GM04503 (cell line): ENCODE measurements at places on chromosomes 2 and 18.

DNA sequence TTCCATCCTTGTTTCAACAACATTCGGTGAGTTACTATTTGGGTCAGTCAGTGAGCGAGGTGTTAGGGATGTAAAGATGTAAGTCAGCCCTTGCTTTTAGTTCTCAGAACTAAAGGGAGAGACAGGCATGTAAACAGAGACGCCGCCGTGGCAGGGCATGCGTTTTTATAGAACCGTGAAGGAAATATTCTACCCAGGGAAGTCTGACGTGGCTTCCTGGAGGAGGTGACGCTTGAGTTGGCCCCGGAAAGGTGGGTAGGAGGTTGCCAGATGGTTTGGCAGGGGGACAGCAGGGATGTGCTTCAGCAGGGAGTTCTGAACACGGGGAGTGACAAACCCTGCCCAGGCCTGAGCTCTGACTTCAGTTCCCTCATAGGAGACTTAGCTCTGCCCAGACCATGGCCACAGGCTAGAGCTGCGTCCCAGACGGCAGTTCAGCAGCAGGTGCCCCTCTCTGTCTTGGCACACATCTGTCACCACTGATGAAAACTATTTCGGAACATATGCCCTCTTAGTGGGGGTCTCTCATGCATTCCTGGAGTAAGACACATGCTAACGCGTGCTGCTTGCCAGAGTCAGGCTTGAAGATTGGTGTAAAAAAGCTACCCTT lies 23.4 kb upstream of the RPL31 start:
- DNase-seq, result no peak

GRCh38 chr2:236744281-236744705 lies 174.7 kb downstream of the ACKR3 start:
- peak; percentile 100 for DNase-seq

GRCh38 chr2:26583381-26583911 lies 57.7 kb downstream of the CIB4 start:
- DNase-seq, result no peak

DNA sequence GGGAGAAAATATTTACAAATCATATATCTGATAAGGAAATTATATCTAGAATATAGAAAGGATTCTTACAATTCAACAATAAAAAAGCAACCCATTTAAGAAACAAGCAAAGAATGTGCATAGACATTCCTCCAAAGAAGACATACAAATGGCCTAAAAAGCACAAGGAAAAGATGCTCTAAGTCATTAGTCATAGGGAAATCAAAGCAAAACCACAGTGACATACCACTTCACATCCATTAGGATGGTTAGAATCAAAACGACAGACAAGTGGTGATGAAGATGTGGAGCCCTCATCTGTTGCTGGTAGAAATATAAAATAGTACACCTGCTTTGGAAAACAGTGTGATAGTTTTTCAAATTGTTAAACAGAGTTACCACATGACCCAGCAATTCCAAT lies 48.2 kb downstream of the MAPRE2 start:
- DNase-seq, result no peak

- DNase-seq, result no peak
These were observed 12.3 kb upstream of the DNAJB2 start for GRCh38 chr2:219266886-219267285.

- no peak for DNase-seq
These were observed 375 bp downstream of the WNT10A start for GRCh38 chr2:218880859-218881594.

DNA sequence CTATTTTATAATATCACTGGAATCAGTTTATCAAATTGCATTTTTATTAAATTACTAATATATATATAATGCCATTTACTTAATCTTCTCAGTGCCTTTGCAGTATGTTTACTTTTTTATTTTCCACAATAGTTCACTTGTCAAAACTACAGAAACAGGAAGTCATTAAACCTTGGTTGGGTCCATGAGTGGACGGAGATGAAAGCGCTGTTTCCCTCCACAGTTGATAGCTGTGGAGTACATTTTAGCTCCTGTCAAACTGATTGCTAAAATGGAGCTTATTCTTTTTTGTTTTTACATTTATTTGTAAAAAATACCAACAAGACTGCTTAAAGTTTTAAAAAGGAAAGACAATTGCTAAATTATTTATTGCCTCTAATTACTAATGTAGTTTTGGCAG lies 19.2 kb downstream of the MFF start:
- no peak for DNase-seq

GRCh38 chr2:172281648-172282570 lies 145.5 kb upstream of the ITGA6 start:
- DNase-seq, result peak; percentile 34

- no peak for DNase-seq
These were observed 87.1 kb downstream of the CNTNAP5 start for GRCh38 chr2:124112206-124112605.

GRCh38 chr2:64287202-64287740 lies 143.1 kb upstream of the PELI1 start:
- DNase-seq, result no peak

DNA sequence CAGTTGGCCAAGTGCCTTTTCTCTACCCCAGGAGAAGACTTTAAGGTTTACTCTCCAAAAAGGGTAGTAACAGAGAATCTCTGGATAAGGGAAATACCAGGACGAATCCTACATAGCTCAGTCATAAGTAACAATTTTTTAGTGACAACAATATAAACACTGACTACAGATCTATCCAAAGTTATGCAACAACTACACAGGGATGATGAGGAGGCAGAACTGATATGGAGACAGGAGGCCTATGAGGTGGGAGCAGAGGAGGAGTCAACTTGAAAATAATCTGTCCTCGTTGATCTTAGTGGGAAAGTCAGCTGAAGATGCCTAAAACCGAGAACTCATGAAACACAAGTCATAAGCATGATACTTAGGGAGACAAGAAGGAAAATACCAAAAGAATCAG lies 40.2 kb downstream of the SLC35F5 start:
- peak; percentile 13 for DNase-seq

- DNase-seq, result no peak
These were observed 1.1 kb downstream of the FEV start for GRCh38 chr2:218983934-218984238.

DNA sequence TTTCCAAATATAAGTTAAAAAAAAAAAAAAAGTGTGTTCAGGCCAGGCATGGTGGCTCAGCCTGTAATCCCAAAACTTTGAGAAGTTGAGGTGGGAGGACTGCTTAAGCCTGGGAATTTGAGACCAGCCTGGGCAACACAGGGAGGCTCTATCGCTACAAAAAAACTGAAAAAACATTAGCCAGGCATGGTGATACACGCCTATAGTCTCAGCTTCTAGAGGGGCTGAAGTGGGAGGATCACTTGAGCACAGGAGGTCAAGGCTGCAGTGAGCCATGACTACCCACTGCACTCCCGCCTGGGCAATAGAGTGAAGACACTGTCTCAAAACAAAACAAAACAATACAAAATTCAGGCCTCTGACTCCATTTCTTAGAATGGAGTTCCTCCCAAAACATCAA lies 9.2 kb downstream of the USP37 start:
- DNase-seq, result no peak

DNA sequence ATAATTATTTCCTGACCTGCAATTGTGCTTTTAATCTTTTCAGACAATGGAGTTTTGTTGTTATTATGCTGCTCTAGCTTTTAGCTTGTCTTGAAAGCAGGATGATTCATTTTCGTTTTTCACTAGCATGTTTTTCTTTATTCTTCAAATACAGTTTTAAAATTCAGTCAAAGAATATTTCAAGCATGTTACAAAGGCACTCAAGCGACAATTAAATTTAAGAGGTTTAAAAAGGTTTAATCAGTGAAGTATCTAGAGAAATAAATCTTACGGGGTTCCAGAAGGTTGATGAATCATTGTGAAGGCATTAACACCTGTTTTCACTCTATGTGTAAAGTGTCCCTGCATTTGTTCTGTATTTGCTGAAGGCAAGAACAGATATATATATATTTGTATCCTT lies 390.7 kb upstream of the TMEFF2 start:
- no peak for DNase-seq

GRCh38 chr2:199336546-199336945 lies 121.2 kb downstream of the SATB2 start:
- no peak for DNase-seq

- peak; percentile 75 for DNase-seq
These were observed 45.3 kb upstream of the PSME4 start for GRCh38 chr2:54015798-54016699.

DNA sequence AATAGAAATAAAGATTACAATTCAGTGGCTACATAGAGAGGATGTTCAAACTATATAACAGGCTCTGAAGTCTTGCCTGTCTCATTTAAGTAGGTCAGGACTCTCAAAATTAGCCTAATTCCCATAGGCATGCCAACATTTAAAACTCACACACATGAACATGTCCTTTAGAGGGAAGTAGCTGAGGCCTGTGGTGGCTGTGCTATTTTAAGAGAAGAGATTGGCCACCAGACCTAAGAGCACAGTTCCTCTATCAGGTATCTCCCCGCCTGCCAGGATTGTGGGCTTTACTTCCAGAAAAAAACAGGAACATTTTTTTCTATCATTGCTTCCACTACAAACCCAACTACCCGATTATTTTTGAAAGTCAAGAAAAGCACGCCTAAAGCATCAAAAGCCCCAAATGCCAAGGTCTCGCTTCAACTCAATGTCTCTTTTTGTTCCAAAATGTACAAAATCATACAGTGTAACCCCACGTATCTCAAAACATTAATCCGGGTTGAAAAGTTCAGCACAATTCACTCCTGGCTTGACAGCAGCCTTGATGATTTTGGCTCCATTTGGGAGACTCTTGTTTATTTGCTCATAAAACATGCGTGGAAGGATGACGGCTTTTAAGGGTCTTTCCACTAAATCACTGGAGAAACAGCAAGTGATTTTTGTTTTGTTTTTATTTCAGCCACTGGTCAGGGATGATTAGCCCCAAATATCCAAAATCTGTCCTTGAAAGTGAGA lies 15.3 kb downstream of the FHL2 start:
- DNase-seq, result no peak

DNA sequence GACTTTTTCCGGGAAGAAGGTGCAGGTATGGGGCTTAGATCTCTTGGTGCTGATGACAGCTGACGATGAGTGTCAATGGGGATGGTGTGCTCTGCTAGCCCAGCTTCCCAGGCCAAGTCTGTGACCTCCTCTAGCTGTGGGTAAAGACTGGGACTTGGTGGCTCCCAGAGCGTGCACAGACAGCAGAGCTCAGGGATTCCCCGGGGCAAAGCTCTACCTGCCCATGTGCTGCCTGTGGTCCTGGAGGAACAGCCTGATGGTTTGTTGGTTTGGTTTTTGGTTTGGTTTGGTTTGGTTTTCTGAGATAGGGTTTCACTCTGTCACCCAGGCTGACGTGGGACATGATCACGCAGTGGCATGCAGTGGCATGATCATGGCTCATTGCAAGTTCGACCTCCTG lies 19.2 kb downstream of the ATP6V1B1 start:
- DNase-seq, result no peak

- DNase-seq, result no peak
These were observed 19.8 kb downstream of the ARL5A start for GRCh38 chr2:151808258-151809072.

DNA sequence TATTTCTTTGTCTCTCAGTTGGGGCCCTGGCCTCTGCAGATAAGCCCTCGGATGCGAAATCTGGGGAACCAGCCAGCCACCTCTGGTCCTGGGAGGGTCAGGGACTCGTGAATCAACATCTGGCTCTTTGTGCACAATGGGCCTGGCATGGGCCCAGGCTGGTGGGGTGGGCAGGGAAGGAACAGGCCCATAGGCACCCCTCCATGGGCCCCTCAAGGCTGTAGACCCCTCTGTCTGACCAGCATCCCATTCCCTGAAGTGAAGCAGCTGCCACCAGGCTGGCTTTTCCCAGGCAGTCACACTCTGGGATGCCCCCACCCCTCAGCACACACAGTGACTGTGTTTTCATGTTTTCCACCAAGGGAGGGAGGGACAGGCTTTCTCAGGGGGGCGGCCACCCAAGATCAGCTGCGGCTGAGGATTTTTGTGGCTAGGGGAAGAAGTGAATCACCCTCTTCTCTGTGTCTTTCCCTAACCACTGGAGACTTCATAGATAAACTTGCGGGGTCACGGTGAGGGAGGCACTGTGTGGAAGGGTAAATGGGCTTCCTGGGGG lies 166.0 kb downstream of the AGAP1 start:
- DNase-seq, result peak; percentile 71
